ENCODE measurements at places on chromosomes 16 and 17.

GRCh38 chr16:69365901-69366300, 14.3 kb upstream of the TMED6 start:
- DNase-seq, result no peak

DNA sequence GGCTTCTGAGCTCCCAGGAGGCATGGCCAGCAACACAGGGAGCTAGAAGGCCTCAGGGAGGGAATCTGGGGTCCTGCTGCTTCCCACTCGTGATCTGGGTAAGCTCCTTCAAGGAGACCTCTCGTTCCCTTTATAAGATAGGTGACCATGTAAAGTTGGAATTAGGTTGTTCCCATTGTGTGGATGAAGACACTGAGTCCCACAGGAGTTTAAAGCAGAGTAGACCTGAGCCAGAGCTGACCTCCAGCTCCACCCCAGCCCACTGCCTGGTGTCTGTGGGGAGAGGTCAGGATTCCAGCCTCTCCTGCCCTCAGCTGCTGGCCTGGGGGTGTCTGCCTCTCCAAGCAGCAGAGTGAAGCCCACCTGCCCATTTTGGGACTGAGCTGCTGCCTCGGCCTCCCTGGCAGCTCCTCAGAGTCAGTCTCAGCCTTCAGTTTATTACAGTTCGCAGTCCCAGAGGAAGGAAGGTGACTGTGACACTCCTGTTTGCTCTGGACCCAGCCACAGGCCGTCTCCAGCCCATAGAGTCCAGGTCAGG, 33.1 kb upstream of the LGALS9 start:
- no peak for DNase-seq

DNA sequence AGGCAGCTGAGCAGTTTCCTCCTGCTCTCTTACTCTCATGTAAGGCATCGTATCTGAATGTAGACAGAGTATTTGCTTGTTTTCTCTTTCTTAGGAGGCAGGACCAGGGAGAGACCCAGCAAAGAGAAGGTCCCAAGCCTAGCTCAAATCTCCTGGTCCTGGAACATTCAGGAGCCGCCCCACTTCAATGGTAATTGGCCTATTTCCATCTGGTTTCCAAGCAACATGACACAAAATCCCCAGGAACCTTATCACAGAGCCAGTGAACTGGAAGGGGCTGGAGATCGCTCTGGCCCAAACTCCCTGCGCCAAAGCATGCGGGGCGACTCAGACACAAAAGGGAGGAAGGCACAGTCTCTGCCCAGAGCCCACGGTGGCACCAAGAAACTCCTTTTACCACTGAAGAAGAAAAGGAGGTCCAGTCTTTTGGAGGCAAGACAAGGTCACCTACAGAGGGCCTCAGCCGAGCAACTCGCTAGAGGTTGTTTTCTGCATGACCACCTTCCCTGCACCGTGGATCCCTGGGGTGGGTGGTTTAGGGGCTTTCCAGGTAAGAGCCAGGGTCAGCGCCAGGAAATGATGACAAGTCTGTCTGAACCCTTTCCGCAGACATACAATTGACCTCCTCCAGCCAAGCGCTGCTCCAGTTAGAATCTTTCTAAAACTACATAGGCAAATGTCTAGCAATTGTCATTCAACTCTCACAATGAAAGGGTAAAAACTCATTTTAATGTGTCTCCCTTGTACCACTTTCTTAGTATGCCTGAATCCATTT, 394.7 kb downstream of the SOX9 start:
- no peak for DNase-seq

DNA sequence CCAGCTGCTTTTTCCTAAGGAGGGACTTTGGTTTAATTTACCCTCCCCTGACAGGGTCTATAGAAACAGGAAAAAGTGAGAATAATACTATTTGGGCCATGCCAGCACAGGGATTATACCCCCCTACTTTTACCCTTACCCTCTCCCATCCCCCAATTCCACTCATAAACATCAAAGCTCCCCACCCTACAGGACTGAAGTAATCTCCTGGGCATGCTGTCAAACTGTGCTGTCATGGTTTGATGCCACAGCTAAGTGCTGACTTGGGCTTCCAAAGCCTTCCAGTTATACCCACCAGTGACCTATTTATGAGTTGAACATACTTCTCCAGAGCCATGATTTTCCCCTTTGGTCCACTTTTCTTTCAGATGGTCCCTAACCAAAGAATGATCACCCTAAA, 12.8 kb downstream of the PHF12 start:
- DNase-seq, result peak; percentile 28

- DNase-seq, result peak; percentile 1
Observed at GRCh38 chr17:6269478-6269877, 165.4 kb downstream of the AIPL1 start.

- DNase-seq, result no peak
Observed at GRCh38 chr17:76709077-76709950, 1.5 kb downstream of the MXRA7 start.

- DNase-seq, result peak; percentile 46
Observed at GRCh38 chr17:38693700-38694329, 11.3 kb upstream of the MLLT6 start.

GRCh38 chr16:68284847-68285246, 20.5 kb downstream of the SLC7A6 start:
- no peak for DNase-seq

DNA sequence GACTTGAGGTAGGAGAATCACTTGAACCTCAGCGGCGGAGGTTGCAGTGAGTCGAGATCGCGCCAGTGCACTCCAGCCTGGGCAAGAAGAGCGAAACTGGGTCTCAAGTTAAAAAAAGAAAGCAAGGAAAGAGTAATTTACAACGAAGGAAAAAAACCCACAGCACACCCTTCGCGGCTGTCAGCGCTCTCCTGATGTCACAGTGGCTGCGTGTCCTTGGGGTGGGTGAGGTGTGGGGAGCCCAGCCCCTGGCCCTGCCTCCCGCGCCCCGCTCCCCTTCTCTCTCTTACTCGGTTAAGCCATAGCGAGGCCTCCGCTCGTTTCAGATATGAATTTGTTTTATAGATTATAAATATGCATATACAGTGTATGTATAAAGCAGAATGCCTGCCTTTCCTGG, 740 bp upstream of the JPT2 start:
- no peak for DNase-seq

DNA sequence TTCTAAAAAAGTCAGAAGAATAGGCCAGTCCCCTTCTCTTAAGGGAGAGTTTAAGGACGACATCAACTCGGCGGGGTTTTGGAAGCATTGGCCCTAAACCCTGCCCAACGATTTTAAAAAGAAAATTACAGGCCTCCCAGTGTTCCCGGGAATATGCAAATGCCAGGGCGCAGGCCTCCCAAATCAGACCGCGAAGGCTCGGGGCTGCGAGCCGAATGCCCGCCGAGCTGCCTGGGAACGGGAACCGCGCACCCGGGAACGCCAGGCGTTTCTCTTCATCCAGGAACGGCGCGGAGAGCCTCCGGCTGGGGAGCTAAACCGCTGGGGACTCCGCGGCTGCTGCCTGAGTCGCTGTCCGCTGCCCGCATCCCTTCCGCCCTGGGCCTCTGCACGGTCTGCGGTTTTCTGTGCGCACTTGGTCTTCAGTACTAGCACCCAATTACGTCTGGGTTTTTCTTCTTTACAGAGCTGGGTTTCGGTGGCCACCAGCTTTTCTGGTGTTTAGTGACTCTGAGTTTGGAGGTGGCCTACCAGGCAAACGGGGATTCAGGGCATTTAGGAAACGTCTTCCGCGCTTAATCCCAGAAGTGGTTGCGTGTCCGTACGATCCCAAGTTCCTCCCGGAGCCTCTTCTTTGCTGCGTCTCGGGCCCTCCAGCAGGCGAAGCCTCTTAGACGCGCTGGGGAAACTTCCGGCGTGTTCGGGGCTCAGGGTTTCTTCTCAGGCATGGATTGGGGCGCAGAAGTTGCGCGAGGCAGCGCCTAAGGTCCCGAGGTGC, 5.7 kb downstream of the IRX5 start:
- DNase-seq, result peak; percentile 73

DNA sequence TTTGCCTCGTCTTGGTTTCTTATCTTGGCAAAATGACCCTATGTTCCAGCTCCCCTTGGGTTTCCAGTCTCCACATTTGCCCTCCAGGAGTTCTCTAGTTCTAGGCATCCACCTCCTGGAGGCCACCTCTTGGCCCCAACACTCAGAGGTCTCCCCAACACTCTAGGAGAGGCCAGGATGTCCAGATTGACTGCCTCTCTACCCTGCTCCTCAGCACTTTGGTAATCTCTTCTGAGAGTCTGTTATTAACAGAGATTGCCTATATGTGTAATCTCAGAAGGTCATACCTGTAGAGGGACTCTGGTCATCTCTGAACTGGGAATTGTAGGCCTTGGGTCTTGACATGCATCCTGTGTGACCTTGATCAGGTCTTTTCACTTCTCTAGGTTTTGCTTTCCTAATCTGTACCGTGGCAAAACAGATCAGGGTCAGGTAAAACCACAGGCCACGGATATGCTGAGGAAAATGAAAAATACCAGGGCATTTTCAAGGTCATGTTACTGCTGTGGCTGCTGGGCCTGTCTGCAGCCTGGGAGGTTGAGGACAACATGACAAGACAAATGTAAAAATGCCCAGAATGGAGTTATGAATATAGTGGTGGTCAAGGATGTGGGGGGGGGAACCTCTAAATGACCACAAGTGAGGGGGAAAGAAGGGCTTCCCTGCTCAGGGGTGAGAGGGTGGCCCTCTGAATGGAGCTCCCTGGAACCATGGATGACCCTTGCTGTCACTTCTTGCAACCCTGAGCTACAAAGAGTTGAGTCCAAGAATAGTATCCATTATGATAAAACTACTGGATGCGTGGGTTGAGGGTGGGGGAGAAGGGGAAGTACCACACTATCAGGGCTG, 5.0 kb upstream of the CCL4L2 start:
- no peak for DNase-seq

Measured in midbrain (tissue), 1 donor.